Stimulated activated CD4-positive, alpha-beta T cell treated with anti-CD3 and anti-CD28 coated beads, Interleukin-4, amount 100 ng/mL, for 24 hours (primary cell): ENCODE measurements at places on chromosomes 2 and 18.

GRCh38 chr2:119465687-119466086 lies 34.0 kb downstream of the TMEM37 start:
- DNase-seq: no peak

DNA sequence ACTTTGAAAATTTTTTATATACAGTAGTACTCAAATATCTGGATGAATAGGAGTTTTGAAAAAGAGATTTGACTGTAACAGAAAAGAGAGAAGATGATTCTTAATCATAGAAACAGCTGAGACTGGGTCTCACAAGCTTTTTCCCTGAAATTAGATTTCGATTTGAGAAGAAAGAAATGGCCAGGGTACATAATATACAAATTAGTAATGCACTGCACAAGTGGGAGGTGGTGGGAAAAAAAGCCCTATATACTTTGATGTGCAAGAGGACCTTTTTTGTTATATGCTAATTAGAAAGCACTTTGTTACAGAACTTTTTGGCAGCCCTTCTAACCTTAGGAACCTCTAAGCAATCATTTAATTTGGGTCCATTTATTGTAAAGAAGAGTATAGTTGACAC lies 62.9 kb downstream of the EML4 start:
- peak; percentile 35 for DNase-seq

- DNase-seq: no peak
These were observed 228.6 kb downstream of the EPHA4 start for GRCh38 chr2:221343524-221343923.

DNA sequence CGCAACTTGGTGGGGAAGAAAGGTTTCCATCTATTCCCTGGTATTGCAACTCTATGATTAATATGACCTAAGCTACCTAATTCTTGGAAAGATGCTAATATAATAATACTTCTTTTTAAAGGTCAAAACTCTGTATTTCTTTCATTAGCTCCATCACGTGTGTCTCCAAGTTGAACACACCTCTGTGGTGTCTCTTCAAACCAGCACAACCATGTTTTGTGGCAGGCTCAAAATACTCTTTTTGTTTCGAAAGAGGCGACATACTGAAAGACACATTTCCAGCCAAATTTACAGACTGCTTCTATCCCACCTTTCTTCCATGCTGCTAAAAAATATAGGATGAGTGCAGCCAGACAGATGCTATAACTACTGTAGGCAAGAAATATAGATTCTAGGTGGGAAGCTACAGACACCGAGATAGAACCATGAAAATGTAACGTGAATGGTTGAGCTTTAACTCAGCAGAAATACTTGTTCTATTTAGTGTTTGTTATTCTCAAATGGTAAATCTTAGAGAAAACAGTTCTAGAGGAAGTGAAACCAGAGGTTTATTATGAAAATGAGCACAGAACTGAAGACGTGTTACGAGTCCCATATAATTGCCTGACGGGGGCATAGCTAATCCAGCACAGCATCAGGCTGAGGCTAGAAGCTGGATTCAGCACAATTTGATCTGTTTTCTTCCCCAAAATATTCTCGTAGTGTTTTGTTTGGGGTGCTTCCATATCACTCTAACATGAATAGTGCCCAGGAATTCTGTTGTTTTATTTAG lies 991.5 kb upstream of the FANCL start:
- no peak for DNase-seq

GRCh38 chr2:129297430-129297829 lies 682.0 kb upstream of the RAB6C start:
- no peak for DNase-seq

- no peak for DNase-seq
These were observed 149.3 kb upstream of the PGAP1 start for GRCh38 chr2:197075754-197076337.

DNA sequence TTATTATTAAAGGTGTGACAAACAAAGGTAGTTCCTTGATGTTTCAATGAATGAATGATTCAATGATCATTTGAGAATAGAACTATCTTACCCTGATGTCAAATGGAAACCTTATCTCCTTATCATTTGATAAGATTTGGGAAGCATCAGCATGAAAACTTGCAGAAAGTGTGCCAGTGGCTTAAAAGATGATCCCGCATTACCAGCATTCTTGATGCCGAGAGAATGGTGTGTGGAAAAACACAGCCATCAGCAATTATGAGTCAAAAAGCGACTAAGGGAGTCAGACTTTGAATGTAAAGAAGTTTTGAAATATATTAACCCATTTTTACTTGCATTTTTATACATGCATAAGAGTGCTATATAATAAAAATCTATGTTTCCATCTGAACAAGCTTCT lies 93.7 kb downstream of the MAIP1 start:
- DNase-seq: no peak

GRCh38 chr2:65778137-65778536 lies 345.7 kb upstream of the SPRED2 start:
- no peak for DNase-seq

DNA sequence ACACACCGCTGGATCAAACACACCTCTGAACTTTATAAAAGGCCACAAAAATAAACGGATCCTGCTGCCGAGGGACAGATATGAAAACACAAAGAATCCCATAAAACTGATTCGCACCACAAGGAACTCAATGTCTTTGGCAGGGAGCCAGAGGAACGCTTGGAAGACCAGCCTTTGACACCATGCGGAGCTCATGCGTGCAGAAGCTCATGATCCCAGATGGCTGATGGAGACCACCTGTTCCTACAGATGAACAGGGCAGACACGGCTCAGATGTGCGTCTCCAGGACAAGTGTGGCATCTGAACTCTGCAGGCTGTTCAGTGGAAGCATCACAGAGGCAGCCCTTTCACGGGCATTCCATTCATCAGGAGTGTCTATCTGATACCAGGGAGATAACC lies 24.9 kb downstream of the COPS9 start:
- DNase-seq: no peak

DNA sequence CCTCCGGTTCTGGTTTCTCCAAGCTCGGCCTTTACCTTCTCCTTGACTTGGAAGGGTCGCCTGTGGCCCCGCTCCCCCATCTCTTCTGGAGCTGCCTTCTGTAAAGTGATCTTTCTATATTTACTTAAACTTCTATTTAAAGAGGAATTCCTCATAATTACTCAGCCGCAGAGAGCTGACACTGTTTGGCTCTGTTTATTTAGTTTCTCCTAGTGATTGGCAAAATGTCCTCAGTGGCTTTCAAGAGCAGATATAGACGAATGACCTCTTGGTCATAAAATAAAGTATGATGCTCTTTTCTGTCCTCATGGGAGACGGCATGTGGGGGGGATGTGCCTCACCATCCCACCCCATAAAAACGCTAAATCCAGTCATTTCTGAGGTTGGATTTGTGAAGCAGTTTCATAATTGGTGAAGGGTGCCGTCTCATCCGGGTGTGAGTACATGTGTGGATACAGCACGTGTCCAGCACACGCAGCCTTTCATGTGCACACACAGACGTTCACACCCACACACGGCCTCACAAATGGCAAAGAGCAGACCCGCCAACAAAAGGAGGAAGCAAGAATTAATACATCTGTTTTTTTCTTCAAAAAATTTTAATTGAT lies 43.4 kb upstream of the SMAD7 start:
- no peak for DNase-seq

DNA sequence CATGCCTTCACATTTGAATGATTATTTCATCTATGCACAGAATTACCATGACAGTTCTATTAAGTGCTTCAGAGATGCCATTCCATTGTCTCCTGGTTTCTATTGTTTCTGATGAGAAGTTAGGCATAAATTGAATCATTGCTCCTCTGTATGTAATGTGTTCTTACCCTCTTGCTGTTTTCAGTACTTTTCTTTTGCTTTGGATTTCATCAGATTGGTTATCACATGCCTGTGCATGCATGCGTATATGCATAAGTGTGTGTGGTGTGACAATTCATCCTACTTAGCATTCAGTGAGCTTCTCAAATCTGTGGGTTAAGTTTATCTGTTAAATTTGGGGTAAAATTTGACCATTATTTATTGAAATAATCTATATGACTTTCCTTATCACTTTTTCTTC lies 263.3 kb upstream of the RND3 start:
- no peak for DNase-seq

DNA sequence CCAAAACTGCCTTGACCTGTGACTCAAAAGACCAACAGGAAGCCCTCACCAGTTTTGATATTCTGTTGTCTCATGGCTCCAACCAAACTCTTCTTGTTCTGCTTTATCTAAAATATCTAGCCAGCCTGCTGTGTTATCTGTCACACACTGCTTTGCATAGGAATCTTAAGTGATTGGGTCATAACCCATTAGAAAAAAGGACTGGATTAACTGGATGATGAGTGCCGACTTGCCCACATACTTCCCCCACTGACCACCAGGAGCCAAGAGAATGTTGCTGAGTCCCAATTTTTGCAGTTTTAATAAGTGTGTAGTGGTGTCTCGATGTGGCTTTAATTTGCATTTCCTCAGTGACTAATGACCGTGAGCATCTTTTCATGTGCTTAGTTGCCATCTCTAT lies 6.5 kb downstream of the MOGAT1 start:
- DNase-seq: no peak

- DNase-seq: no peak
These were observed 14.9 kb downstream of the AOX1 start for GRCh38 chr2:200600549-200601225.

DNA sequence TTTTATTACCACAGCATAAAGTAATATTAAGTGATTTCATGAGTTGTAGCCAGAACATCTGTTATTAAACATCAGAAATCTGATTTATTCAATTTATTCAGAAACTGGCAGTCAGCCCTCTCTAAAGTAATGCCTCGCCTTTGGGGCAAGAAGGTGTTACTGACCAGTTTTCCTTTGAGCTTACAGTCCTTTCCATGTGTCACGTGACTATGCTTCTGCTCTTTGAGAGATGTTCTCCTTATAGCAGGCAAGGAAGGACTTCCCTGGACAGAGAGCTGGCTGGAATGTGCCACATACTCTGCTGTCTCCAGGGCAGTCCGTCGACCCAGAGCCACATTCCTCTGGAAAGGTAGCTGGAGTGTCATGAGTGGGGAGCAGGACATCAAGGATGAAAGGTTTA lies 119.7 kb downstream of the RDH14 start:
- no peak for DNase-seq

- DNase-seq: no peak
These were observed 18.8 kb downstream of the MAPK4 start for GRCh38 chr18:50578651-50579050.

GRCh38 chr2:37377187-37377532 lies 32.7 kb downstream of the QPCT start:
- DNase-seq: peak; percentile 60

GRCh38 chr18:64380117-64380516 lies 231.2 kb upstream of the LINC00305 start:
- DNase-seq: no peak
